ENCODE measurements at places on chromosomes 2 and 18.

DNA sequence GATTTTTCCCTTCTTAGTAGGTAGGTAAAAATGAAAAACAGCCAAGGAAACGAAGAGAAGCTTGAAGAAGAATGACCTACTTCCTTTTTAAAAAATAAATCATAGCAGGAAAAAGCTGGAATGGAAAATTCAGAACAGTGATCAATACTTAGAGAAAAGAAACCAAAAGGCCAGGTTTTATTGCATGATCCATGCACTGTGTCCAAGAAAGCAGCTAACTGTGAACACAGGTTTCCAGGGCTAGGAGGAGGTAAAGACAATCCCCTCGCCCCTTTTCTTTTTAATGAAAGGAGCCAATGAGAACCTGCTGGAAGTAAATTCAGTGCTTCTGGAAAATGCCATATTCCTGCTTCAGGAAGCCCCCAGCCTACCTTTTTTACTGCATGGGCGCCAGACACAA lies 47.2 kb downstream of the BOD1L2 start:
- DNase-seq, result no peak

DNA sequence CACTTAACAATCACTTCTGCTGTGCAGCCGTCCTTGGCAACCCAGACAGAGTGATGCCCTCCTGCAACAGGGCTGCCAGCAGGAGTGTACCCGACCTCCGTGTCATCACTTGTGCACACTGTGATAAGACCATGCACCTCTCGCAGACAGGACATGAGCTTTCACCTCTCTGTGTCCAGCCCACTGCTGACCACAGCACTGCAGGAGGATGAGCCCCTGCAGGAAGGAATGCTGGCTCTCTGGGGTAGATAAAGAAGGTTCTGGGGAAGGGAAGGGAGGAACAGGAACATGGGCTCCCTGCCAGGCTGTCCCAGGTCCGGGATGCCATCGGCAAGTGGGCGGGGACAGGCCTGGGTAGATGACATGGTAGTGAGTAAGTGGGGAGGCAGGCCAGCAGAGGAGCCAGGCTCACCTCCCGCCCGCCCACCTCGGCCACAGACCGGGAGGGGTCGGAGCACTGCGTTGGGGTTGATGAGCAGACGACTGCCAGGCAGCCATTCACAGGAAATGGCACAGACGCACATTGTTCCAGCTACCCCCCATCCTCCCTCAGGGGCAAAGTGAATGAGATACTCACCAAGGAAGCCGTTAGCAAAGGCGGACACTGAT lies 18.6 kb upstream of the COL6A3 start:
- DNase-seq, result no peak

- DNase-seq, result no peak
Measured at GRCh38 chr2:170883683-170884082, 45.4 kb upstream of the GORASP2 start.

DNA sequence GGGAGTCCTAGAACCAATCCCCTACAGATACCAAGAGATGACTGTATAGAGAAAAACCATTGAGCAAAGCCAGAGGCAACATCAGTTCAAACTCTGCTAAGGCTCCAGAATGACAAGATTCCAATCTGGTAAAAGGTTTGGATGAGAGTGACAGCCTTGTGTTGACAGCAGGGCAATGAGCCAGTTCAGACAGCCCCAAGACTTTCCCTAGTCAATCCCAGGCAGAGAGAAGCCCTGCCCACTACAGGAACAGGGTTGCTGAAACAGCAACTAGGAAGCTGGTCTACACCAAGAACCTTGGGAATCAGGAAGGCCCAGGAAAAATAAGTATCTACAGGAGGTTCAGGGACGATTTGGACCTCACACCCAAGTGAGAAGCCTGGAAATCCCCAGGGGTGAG lies 3.3 kb downstream of the PSTPIP2 start:
- no peak for DNase-seq

DNA sequence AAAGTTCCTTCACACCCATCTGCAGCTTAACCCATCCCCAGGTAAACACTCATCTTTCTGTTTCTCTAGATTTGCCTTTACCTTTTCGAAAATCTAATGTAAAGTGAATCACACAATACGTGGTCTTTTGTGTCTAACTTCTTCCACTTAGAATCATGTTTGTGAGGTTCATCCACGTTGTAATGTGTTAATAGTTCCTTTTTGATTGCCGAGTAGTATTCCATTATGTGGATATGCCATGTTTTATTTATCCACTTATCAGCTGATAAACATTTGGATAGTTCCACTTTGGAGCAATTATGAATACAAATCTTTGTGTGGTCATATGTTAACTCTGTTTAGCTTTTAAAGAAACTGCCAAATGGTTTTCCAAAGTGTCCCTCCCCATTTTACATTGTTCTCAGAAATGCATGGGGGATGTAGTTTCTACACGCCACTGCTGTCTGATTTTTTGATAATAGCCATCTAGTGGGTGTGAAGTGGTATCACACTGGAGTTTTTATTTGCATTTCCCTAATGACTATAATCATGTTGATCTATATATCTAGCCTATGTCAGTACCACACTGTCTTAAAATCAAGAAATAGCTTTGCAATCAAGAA lies 22.3 kb downstream of the PECR start:
- DNase-seq, result no peak

DNA sequence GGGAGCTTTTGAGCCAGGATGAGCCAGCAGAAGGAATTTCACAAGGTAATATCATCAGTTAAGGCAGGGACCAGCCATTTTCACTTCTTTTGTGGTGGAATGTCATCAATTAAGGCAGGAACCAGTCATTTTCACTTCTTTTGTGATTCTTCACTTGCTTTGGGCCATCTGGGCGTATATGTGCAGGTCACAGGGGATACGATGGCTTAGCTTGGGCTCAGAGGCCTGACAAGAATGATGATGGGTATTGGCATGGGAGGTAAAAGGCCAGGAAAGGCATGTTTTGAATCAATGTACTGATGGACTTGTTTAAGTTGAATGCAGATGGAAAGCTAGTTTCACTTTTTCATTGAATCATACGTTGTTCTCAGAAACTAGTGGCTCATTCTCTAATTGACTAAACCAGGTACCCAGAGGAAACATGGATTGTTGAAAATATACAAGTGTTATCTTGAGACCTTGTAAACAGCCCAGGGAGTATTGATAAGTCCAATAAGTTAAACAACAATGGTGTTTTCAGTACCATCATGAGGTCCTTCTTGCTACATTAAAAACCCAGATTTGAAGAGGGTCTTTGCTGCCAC lies 1672.5 kb upstream of the DDX18 start:
- DNase-seq, result no peak

GRCh38 chr18:68855491-68855890 lies 57.6 kb downstream of the CCDC102B start:
- no peak for DNase-seq

- DNase-seq, result peak; percentile 42
Measured at GRCh38 chr18:45838302-45839070, 13.0 kb downstream of the SIGLEC15 start.

DNA sequence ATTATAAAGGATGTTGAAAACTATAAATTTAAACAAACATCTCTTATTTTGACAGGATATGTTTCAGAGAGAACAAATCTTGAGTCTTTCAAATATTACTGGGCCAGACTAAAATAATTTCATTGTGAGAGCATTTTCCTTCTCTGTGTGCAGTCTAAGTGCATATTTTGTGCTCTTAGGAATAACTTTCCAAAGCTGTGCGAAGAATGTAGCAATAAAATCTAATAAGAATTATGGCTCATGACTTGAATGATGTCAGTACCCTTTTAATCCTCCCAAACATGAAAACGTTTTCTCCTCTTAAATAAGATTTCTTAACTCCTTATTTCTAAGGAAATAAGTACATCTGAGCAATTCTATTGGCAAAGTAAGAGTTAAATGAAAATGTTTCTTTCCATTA lies 76.2 kb upstream of the EFEMP1 start:
- no peak for DNase-seq

DNA sequence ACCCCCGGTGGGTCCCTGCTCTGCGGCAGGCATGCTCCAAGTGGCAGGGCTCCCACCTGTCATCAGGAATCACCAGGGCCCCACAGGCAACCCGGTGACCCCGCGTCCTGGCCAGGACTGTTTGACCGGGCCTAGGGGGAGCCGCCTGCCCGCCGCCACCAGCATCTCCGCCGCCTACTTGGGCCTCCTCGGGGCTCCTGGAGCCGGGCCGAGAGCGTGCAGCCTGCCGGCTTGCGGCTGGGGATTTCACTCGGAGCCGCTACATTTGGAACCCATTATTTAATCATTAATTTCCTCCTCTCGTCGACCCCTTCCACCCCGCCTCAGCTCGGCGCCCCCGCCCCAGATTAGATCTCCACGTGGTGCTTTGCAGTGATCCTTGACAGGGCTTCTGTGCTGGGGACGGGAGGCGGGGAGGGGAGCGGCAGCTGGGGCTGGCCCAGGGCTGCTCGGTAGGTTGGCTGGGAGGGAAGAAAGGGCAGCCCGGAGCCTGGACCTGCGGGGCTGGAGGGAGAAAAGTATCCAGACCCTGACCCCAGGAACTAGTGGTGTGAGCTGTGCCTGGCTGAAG lies 295.4 kb downstream of the CYP26B1 start:
- DNase-seq, result peak; percentile 80

GRCh38 chr18:52343731-52344340 lies 3.8 kb downstream of the DCC start:
- DNase-seq, result peak; percentile 58

- no peak for DNase-seq
Measured at GRCh38 chr2:185393091-185393490, 345.5 kb upstream of the FSIP2 start.

- no peak for DNase-seq
Measured at GRCh38 chr2:226308323-226308680, 491.3 kb downstream of the IRS1 start.

DNA sequence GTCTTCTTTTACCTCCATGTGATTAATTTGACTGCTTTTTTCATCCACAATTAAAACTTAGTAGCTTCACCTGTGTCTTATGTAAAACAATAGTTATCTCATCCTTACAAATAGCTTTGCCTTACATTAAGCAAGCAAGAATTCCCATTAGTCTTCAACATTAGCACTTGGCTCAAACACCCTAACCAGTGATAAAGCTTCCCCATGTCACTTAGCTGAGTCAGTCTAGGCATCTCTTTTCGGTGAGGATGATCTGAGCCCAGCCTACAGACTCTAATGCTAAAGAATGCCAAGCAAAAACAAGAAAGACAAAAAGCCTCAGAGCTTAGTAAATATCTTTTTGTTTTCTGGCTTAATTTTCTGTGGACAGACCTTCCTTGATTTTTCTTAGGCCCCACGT lies 26.1 kb downstream of the GAD1 start:
- no peak for DNase-seq

GRCh38 chr18:56197241-56197859 lies 441.0 kb downstream of the TXNL1 start:
- DNase-seq, result no peak

DNA sequence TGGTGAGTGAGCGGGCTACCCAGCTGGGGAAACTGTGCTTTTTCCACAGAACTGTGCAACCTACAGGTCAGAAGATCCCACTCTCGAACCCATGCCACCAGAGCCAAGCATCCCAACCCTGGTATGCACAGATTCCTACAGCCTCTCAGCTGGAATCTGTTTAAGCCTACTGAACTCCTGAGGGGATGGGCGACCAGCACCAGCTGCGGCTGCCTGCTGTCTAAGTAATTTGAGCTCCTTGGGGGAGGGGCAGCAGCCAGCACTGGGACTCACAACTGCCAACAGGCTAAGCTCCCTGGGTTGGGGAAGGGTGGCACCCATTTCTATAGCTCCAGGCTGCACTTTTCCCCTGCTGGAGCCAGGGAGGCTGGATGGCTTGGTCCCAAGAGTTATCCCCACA lies 11.8 kb downstream of the CYP27C1 start:
- no peak for DNase-seq

DNA sequence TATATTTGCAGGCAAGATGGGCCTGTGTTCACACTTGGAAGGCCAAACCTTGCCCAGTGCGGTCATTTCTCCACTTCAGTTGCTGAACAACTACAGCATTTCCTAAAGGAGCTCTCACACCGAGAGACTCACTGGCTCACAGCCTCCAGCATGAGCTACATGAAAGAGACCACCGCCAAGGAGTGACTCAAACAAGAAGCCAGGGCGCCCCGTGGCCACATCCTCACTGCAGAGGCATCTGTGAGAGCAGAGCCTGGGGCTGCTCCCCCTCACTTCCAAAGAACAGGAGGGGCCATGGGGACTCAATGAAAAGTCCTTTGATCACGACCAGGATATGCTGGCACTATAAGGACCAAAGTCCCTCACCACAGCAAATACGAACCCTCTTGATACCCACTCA lies 50.0 kb downstream of the TMEM163 start:
- no peak for DNase-seq

DNA sequence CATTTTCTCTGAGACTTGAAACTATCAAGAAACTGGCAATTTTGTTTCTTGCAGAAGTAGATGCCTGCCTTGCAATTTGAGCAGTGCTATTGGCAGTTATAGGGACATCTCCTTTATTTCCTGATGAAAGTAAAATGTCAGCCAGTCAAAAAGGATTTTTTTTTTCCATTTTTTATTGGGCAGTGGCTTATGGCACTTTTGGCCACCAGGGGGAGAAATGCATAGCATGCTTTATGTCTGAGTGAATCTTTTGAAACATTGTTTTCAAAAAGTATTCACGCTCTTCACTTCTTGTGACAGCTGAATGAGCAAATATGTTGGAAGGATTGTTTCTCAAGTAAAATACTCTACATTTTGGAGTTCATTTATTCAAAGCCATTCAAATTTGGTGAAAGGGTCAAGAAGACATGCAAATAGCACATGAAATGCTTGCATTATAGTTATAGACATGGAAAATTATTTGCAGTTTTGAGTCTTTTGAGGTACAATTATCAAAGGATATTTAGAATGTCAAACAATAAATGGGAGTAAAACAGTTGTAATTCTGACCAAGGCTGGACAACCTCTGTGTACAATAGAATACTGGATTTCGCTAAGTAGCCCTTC lies 491.0 kb downstream of the CDH2 start:
- peak; percentile 46 for DNase-seq

DNA sequence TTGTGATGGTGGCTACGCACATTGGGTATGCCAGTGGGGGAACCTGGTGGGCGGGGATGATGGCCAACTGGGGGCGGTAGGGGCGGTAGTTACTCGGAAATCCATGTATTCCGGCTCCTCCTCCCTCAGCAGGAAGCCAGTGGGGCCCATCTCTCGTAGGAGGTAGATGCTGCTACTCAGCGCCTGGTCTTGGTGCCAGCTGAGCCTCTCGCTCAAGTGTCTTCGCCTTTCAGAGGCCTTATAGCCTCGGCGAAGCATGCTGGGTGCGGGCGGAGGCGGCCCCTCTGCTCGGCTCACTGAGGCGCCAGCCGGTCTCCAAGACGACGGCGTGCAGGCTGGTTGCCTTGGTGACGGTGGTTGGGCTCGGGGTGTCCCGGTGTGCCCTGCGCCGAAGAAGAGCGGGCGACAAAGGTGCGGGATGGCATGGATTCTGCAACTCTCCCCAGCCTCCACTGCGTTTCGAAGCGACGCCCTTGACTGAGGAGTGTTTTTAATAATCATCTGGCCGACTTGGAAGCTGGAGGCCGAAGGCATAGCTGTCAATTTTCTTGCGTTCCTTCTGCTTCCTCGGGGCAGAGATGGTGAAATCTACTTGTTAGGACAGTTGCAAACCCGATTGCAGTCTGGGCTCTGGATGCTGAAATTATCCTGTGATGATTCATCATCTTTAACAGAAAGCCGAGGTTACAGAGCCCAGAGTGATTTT lies at the start of gene ZSWIM2:
ZSWIM2 (minus strand) TSS at position 298 of the 706 bp plus-strand sequence; CDS start at position 258, 40 bp downstream.
- peak; percentile 84 for DNase-seq

All from kidney (tissue), 22 donors.